ENCODE measurements at places on chromosomes 3 and 15.

- no peak for DNase-seq
These were observed 252.7 kb upstream of the AZI2 start for GRCh38 chr3:28601291-28601690.

- DNase-seq: no peak
These were observed 175.6 kb downstream of the IL5RA start for GRCh38 chr3:2934541-2934940.

DNA sequence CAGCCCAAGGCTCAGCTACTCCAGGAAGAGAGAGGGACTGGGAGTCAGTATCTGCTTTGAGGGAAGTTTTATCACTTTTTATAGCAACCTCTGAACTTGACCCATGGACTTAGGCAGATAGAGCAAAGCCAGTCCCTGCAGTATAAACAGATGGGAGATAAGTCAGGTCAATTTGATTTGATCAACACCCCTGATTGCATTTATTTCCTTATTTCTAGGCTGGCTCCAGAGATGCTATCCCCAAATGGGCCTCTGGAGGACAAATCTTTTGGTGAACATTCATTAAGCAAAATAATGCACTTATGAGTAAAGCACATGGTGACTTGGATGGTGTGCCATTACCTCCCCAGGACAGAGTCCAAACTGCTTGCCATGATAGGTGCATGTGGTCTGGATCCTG is 8.9 kb upstream of the IDH3A start:
- DNase-seq: no peak

DNA sequence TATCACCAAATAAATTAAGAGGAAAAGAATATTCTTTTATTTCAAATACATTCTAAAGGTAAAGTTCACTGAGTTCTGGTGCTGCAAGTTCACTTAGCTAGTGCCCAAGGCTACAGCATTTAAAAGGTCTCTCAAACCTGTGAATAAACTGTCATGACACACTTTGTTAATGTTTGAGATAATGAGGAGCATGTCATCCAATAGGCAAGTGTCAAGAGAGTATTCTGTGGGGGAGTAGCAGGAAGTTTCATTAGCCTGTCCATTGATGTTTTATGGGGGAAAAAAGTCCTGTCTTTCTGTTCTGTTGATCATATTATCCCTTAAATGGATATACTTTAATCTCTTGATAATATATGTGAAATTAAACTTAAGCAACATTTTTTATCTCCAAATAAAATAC is 4.0 kb downstream of the SPESP1 start:
- DNase-seq: no peak

GRCh38 chr3:25889525-25889917 is 99.6 kb downstream of the OXSM start:
- no peak for DNase-seq

GRCh38 chr15:74857082-74857655 is 14.2 kb upstream of the ULK3 start:
- no peak for DNase-seq

GRCh38 chr15:47041301-47041700 is 676.0 kb upstream of the SEMA6D start:
- DNase-seq: no peak

- no peak for DNase-seq
These were observed 75.2 kb downstream of the SLCO3A1 start for GRCh38 chr15:91928675-91929074.

DNA sequence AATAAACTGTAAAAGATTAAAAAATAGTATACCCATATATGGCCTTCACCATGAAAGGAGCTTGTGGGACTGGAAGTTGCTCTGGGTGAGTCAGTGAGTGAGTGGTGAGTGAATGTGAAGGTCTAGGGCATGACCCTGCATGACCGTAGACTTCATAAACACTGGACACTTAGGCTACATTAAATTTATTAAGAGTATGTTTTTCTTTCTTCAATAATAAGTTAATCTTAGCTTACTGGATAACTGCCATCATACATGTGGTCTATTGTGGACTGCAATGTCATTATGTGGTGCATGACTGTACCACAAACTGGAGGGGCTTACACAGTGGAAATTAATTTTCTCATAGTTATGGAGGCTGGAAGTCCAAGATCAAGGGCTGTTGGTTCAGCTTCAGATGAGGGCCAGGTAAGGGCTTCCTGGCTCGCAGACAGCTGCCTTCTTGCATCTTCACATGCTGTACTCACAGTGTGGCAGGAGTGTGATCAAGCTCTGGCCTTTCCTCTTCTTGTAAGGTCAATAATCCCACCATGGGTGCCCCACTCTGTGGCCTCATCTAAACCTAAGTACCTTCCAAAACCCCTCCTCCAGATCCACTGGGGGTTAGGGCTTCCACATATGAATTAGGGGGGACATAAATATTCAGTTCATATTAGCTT is 40.8 kb upstream of the PRR23E start:
- DNase-seq: no peak

GRCh38 chr3:54426381-54426780 is 304.0 kb downstream of the CACNA2D3 start:
- no peak for DNase-seq

DNA sequence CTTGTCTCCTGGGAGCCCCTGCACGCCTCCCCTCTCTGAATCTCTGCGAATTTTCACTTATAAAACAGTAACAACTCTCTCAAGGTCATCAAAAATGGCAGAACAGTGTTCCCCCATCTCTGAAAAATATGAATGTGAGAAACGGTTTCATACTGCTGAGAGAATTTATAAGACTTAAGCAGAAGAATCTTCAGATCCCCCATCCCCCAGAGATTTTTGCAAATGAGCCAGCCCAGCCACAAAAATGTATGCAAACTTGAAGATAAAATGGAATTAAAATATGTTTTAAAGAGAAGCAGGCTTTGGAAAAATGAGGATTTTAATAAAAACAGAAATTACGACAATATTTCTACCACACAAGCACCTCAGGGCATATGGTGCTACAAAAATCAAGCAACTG is 173.0 kb downstream of the STT3B start:
- no peak for DNase-seq

GRCh38 chr15:88284318-88284998 is 27.9 kb upstream of the NTRK3 start:
- DNase-seq: no peak

DNA sequence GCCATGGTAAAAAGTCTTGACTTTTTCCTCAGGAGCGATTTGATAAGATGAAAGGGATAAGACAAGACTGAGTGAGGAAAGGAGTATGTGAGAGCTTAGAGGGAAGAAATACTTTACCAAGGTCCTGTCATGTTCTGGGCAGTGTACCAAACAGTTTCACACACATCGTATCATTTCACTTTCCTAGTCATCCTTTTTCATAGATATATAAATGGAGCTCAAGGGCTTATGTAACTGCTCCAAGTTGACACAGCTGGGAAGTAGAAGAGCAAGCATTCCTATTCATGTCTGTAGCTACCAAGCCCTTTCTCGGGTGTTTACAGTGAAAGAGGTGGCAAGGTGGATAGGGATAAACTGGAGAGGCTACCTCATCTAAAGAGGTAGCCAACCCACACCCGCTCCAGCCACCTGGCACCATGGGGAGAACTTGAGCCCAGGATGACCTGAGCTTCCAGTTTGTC is 57.4 kb downstream of the MRPS25 start:
- DNase-seq: no peak

GRCh38 chr3:134839990-134840389 is 44.9 kb downstream of the EPHB1 start:
- DNase-seq: no peak

DNA sequence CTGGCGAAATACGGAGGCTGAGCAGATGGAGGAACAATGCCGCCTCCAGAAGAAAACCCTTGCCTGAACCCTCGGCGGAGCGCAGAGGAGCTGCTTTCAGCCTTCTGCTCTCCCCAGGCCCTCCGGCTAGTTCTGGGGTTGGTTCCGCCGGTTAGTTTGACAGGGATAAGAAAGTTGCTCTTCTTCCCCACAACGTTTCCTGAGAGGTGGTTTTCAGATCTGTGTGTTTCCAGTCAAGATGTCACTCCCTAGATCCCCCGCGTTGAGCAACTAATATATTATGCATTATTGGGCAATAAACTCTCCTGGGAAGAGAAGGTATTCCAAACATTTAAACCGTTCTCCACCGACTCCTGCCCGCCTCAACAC is 551 bp downstream of the NLGN1 start:
- DNase-seq: no peak

DNA sequence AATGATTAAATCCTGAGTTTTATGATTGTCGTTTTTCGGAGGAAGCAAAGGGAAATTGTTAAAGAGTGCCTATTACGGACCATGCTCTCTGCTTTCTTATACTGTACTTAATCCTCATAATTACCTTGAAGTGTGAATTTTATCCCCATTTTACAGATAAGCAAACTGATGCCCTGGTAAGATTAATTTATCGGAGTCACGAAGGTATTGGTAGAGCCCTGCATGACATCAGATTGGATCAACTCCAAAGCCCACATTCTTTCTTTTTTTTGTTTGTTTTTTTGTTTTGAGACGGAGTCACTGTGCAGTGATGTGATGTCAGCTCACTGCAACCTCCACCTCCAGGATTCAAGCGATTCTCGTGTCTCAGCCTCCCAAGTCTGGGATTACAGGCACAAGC is 1.6 kb upstream of the GNB4 start:
- no peak for DNase-seq

GRCh38 chr3:71066849-71067261 is 516.7 kb downstream of the FOXP1 start:
- DNase-seq: no peak

GRCh38 chr3:139286241-139286640 is 57.6 kb upstream of the MRPS22 start:
- DNase-seq: no peak

GRCh38 chr3:111852540-111852939 is 6.5 kb upstream of the PHLDB2 start:
- no peak for DNase-seq

GRCh38 chr3:35900079-35900478 is 260.8 kb downstream of the ARPP21 start:
- DNase-seq: no peak

- DNase-seq: no peak
These were observed 42.1 kb upstream of the CCDC174 start for GRCh38 chr3:14609506-14609905.

DNA sequence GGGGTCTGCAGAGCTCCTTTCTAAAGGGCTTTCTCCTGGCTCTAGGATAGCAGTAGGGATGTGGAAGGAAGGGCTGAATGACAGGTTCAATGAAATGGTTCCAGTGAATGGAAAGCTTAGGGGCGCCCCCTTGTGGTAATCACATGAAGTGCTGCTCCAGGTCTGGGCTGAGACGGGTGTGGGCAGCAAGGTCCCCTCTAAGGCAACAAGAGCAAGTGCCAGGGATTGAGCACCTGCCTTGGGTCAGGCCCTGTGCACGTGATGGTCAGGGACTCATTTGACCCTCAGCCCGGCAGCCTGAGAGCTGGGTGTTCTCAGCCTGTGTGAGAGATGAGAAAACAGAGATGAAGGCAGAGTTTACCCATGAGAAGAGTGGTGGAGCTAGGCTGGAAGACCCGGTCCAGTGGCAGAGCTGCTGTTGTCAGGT is 12.1 kb upstream of the CX3CR1 start:
- DNase-seq: peak; percentile 69

- DNase-seq: no peak
These were observed 282.8 kb upstream of the ADAMTS9 start for GRCh38 chr3:64970634-64971033.

- DNase-seq: no peak
These were observed 19.8 kb upstream of the ACOX2 start for GRCh38 chr3:58556761-58557221.

GRCh38 chr3:173886-174285 is 22.7 kb upstream of the CHL1 start:
- no peak for DNase-seq

DNA sequence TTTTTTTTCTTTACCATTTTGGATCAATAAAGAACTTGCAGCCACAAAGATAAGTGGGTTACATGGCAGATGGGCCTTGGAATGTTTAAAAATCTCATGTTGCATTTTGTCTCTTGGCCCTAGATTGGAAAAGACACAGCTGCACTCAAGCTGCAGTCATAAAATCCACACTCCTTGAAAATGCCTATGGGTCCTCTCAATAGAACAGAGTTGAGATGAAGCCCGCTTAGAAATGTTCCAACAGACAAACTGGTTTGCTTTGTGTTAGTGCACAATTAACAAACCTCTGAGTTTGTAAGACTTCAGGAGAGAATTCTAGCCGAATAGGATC is 401.2 kb upstream of the CDIN1 start:
- DNase-seq: no peak

DNA sequence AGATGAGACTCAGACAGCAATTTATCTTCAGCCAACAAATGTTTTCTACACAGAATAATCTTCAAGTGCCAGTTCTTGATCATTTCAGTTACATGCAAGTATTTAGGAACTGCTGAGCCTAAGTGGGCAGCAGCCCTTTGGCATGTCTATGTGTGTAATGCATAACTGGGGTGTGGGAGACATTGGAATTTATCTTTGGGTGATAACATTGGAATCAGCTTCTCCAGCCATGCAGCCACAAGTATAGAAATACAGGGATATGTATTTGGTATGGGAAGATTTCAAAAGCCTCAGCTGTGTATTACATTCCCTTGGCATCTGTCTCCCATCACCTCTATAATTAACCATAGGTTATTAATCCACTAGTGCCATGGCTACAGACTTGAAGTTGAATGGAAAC is 63.4 kb upstream of the FOXP1 start:
- DNase-seq: no peak

DNA sequence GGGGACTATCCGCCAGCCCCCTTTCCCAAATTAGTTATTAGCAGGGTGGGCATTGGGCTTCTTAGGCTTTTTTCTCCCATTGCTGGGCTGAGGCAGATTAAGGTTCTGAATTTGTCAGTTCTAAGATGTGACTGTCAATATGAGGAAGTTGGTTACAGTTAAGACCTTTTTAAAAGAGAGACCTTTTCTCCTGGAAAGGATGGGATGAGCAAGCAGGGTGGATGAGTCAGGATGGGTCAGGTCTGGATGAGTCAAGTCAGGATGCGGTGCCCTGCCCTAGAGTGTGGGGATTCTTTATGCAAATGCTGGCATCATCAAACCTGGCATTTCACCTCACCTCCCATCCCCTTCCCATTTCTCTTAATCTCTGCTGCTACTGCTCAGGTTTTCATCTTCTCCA is 1.9 kb downstream of the AEN start:
- DNase-seq: no peak

GRCh38 chr15:80485370-80486164 is 81.4 kb downstream of the ARNT2 start:
- no peak for DNase-seq

- no peak for DNase-seq
These were observed 325.8 kb upstream of the NAALADL2 start for GRCh38 chr3:174533286-174533685.

- no peak for DNase-seq
These were observed 643 bp downstream of the CDAN1 start for GRCh38 chr15:42736178-42736792.

DNA sequence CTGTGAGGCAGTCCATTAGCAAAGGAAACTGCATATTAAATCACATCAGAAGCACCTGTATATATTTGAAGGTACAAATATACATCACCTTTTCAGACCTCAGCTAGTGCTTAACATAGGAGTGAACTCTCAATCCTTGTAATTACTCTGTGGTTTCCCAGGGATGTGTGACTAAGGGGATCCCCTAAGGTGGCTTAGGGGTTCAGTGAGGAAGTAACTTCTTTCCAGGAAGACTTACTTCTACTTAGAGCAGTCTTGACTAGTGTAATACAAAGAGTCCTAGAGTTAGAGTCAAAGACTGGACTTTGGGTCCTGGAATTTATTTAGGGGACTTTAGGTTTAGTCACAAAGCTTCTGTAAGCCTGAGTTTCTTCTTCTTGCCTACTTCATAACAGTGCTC is 8.7 kb upstream of the SUMF1 start:
- DNase-seq: no peak

Measured in dorsolateral prefrontal cortex (tissue), 122 donors.